ENCODE measurements at places on chromosomes 6 and 20.

DNA sequence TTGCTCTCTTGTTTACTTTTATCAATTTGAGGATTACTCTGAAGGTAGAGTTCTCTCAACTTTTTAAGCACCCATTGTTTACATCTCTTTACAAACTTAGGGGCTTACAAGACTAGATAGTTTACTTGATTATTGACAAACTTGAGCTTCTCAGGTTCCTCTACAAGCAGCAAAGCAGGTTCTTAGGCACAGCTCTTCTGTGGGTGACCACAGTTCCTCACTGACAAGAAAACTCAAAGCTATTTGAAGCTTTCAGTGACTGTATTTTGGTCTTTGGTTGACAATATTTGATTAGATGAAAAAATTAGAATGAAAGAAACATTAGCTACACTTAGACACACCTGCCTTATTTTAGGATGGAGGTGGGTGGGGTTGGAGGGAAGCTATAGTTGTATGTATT lies 327.3 kb upstream of the RUNX2 start:
- DNase-seq: no peak

- no peak for DNase-seq
Measured at GRCh38 chr6:164924674-164925073, 384.7 kb downstream of the C6orf118 start.

- DNase-seq: peak; percentile 94
Measured at GRCh38 chr20:22411627-22412450, 172.5 kb downstream of the FOXA2 start.

- peak; percentile 72 for DNase-seq
Measured at GRCh38 chr6:21846541-21847451, 253.2 kb downstream of the SOX4 start.

DNA sequence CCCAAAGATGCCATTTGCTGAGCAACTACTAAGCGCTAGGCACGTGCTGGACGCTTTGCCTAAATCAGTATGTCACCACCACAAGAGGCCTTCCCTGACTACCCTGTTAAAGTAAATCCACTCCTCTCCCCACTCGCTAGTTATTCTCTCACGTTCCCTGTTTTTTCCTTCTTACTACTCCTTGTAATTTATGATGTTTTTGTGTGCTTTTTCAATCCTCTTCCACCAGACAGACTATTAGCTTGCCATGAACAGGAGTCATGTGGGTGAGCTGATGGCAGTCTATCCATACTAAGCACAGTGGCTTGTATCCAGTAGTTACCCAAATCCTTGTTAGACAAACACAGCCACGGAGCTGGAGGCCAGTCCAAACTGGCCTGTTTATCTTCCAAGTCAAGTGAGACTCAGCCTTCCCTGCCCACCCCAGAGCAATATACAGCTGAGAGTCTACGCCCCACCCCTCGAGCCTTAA lies 41.2 kb downstream of the C6orf132 start:
- DNase-seq: no peak

DNA sequence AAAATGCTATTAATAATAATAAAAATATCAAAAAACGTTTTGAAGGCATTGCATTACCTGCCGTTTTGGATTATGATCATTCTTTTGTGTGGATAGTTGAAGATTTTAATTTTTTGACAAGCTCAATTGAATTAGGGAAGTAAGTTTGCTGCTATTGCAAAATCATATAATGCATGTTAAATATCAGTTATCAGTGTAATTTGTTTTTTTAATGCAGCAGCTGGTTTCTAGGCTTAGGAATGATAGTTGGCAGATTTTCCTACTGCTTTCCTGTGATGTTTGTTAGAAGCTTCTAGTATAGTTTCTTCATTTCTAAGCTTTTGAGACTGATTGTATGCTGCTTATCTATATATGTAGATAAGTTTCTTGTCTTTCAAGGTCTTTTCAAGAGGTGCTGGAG lies 99.0 kb downstream of the JARID2 start:
- no peak for DNase-seq

GRCh38 chr6:135085700-135086413 lies 31.2 kb upstream of the HBS1L start:
- no peak for DNase-seq

DNA sequence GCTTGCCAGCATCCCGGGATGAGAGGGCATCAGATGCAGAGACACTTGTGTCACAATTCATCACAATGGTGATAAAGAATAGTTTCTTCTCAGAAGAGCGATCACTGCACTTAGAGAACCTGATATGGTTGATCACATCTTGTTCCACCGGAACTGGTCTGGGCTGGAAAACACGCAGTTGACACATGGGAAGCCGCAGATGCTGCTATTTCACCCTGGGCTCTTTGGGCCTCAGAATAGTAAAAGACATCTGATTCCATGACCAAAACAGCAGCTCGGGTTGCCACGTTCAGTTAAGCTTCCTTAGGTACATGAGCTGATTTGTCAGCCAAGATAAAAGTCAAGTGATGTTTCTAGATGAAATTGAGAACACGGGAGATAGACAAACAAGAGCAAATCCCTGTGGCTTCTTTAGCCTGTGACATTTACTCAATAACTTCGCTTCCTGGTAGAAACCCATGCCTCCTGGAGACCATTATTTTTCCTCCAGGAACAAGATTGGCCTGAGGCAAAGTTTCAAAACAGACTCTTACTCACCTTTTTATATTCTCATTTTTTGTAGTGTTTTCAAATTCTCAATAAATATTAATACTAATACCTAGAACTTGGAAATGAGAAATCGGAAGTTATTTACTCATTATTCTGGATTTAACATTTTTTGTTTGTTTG lies 59.4 kb downstream of the TRMT6 start:
- DNase-seq: no peak

DNA sequence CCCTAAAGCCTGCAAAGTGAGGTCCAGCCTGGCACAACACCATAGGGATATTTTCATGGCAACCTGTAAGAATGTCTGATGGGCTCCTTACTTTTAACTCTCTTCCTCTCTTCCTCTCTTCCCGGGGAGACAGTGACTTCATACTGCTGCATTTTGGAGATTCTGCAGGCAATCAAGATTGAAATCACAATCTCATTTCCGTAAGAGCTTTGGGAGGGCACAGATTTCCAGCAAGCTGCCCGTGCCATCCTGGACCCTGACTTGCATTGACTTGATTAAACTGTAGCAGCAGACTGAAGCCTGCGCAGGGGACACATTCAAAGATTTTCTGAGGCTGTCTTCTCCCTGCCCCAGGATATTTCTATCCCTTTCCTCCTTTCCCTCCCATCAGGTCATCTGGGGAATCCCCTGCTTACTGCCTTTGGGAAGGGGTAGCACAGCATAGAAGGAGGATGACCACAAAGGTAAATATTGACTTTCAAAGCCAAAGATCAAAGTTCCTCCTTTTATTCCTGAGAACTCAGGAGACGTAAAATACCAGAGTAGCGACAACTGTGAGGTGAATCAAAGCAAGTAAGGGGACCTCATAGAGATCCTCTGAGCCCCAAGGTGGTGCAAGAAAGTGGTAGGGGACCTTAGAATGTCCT lies 504.0 kb upstream of the ARID1B start:
- DNase-seq: peak; percentile 70

DNA sequence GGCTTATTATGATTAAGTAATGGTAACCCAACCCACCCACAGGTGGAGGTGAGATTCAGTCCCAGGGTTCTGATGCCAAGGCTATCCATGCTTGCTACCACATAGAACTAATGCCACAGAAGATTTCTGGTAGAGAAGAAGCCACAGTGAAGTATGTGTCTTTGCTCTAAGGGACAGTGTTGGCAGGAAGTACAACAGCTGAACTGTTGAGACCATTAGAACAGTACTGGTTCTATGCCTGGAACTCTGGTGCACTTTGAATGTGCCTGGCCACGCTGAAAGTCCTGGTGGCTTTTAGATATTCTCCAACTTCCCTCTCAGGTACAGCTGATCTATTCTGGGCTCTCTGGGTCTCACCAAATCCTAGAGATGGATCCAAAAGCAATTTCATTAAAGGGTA lies 7.8 kb downstream of the STX7 start:
- DNase-seq: no peak

- DNase-seq: no peak
Measured at GRCh38 chr20:44052166-44052565, 134.8 kb downstream of the JPH2 start.

- DNase-seq: no peak
Measured at GRCh38 chr20:56179051-56179450, 69.5 kb upstream of the MC3R start.

GRCh38 chr20:41141153-41141815 lies 3.9 kb downstream of the PLCG1 start:
- DNase-seq: no peak

- DNase-seq: no peak
Measured at GRCh38 chr6:31558631-31559500, 11.5 kb downstream of the NFKBIL1 start.

DNA sequence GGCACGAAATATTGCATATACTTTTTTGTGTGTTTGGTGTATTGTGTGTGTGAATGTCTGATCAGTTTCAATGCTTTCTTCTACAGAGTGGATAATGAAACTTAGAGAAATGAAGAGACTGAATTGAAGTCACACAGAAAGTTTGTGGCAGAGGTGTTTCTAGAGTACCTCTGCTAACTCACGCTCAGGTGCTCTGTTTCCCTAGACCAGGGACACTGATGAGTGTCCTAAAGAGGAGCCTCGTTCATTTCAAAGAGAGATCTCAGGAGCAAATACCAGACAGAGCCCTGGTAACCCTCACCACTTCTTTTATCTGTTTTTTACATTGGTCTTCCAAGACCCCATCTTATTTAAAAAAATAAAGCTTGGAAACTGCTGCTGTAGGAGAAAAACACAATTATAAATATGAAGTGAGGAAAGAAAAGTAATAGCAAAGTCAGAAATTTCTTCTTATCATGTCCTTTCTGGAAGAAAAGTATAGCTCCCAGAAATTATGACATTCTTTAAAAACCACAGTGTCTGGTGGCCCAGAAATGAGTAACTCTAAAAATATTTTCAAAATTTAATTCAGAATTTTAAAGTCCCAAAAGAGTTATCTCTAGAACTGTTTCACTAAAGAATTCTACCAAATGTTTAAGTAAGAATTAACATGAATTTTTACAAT lies 720.6 kb downstream of the RFPL4B start:
- DNase-seq: peak; percentile 18

DNA sequence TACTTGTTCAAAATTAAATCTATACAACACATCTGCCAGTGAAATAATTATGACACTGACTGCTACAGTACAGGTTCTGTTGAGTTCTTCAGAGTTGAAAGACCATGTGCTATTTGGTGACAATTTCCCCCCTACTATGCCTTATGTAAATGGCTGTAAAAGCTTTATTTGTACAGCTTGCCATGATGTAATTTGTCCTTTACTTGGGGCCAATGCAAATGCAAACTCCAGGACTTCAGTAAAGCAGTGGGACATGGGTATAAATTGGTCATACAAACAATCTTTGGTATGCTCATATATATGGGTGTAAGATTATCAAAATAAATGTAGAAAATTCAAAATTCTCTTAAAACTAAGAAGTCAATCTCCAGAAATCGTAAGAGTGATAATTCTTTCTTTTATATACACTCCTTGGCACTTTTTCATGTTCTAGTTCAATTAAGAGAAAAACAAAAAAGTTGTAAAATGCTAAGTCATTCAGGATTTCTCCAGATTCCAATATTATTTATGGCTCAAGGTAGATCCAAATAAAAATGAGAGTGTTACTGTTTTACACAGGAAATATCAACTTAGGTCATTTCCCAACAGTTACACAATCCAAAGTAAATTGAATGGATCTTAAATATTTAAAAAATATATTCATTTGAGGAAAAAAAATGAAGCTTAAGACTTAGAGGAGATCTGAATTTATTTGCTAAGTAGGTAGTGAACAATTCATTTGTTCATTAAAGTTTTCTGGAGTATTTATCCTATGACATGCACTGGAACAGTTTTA lies 1310.5 kb upstream of the CITED2 start:
- DNase-seq: no peak

GRCh38 chr6:149065658-149066556 lies 251.6 kb upstream of the TAB2 start:
- DNase-seq: no peak

GRCh38 chr6:36289281-36289878 lies 19.5 kb downstream of the PNPLA1 start:
- DNase-seq: peak; percentile 72

- no peak for DNase-seq
Measured at GRCh38 chr6:63685446-63686379, 50.1 kb downstream of the PHF3 start.

GRCh38 chr6:90492369-90492768 lies 94.5 kb downstream of the MAP3K7 start:
- DNase-seq: no peak

- no peak for DNase-seq
Measured at GRCh38 chr6:23535101-23535500, 590.9 kb upstream of the NRSN1 start.

DNA sequence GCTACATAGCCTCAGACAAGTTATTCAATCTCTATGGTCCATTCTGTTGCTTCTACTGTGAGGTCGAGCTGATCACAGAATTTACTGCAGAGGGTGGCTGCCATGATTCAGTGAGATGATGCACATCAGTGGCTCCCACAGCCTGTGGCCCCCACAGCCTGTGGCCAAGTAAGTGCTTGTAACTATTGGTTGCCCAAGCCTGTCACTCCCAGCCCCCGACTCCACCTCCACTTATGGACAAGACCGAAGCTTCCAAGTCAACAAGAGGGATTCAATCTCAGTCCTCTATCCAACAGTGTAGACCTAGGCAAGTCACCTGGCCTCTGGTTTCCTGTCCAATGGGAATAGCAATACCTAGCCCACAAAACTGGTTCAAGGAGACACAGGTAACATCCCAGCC lies 8.2 kb downstream of the KCNK5 start:
- peak; percentile 32 for DNase-seq

GRCh38 chr20:13325033-13325432 lies 104.0 kb downstream of the ISM1 start:
- DNase-seq: peak; percentile 56

- no peak for DNase-seq
Measured at GRCh38 chr20:54207053-54207742, 689 bp upstream of the PFDN4 start.

DNA sequence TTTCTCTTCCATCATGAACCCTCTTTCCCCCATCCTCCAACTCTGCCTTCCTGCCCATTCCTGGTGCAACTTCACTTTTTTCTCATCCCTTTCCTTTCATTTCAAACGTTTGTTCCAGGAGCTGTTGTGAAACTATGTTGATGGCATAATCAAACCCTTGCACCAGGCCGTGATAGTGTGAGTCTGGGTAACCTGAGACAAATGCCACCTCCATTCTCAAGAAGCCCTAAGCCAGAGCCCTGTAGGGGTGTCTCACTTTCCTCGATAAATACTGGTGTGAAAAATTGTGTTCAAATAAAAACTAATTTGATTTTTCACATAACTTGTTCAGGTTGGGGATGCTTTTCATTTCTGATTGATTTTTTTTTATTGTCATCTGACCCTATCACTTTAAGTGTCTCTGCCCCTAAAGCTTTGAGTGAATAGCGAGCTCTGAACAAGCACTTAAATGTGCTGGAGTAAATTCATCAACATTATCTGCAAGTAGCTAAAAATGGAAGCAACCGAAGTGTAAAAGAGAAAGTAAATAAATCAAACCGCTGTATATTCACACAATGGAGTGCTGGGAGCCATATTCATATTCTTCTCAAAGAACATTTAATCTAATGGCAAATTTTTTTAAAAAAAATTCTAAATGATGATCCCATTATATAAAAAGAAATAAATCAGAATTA lies 303.1 kb upstream of the CDYL start:
- DNase-seq: no peak

GRCh38 chr6:68747110-68747790 lies 112.2 kb downstream of the ADGRB3 start:
- no peak for DNase-seq
